Retina (tissue), 1 donor: ENCODE measurements at places on chromosomes 16 and 17.

DNA sequence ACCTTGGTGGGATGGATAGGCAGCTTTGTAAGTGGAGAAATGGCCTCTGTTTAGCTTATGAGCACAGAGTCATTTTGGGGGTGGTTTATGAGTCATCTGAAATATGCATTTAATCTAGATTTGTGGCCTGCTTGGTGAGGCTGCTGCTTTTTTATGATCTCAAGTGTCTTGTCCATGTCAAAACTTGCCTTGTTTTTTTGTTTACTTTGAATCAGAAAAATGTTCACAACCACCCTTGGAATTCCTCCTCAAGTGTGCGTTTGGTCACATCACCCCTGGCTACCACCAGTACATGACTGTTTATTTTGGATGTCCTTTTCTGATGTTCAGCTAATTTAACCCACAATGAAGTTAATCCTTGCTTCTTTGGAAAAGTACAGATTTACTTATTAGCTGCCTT lies 64.6 kb downstream of the FTO start:
- no peak for DNase-seq

- DNase-seq: no peak
Measured at GRCh38 chr17:76179496-76180467, 38.7 kb upstream of the FOXJ1 start.

DNA sequence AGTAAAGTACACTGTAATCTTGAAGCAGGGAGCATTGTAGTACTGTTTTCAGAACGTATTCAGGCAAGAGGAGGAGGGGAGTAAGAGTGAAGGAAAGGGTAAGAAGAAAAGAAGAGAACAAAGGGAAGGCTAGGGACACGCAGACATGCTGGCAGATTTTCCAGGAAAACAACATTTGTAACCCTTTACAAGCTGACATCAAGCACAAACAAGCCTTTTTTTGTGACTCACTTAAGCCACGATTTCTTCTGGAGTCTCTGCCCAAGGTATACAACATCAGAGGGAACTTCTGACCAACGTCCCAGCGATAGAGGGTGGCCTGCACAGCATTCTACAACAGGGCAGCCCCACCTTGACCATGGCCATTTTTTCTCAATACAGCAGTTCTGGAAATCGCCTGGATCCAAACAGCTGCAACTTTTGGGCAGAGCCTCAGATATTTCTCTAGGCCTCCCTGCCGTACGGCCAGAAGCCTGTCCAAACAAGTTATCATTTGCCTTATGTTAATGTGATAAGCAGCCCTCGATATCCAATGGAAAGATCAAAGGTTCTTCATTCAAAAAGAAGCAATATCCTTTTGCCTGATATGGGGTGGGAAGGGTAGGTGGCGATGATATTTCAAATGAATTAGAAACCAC lies 247.3 kb downstream of the ZFHX3 start:
- DNase-seq: no peak

- DNase-seq: peak; percentile 49
Measured at GRCh38 chr17:65455972-65456343, 105.5 kb downstream of the AXIN2 start.

DNA sequence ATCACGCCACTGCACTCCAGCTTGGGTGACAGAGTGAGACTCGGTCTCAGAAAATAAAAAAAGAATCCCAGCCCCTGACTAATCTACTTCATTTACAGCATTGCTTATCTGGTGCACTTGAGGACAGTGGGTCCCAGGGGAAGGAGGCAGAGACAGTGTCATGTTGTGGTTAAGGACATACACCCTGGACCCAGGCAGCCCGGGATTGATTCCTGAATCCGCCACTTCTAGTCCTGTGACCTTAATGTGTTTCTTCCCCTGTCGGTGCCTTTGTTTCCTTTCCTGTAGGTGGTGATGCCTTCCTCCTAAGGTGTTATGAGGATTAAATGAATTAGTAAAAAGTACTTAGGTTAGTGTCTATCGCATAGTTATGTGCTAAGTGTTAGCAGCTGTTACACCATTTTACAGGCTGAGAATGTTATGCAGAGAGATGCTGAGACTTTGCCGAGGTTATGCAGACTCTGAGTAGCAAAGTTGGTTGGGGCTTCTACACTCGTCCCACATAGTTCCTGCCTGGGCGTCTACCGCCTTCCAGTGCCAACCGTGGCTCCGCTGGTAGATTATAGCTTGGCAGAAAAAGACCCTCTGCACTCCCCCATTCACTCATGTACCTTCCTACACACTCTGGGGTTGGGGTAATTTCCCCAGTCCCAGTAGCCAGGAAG lies 74.8 kb downstream of the RAB11FIP4 start:
- DNase-seq: no peak

GRCh38 chr16:19860166-19861041 lies 24.2 kb downstream of the GPRC5B start:
- peak; percentile 36 for DNase-seq

- DNase-seq: no peak
Measured at GRCh38 chr17:1592751-1593629, 30.4 kb upstream of the PITPNA start.

DNA sequence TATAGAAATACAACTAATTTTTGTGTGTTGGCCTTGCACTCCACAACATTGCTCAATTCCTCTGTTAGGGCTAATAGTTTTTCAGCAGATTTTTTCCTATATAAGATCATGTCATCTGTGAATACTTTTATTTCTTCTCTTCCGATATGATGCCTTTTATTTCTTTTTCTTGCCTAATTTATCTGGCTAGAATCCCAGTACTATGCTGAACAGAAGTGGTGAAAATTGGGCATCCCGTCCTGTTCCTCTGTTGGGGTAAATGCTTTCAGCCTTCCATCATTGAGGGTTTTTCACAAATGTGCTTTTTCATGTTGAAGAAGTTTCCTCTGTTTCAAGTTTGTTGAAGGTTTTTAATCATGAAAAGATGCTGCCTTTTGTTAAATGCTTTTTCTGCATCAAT lies 22.7 kb upstream of the TNFRSF13B start:
- DNase-seq: no peak

DNA sequence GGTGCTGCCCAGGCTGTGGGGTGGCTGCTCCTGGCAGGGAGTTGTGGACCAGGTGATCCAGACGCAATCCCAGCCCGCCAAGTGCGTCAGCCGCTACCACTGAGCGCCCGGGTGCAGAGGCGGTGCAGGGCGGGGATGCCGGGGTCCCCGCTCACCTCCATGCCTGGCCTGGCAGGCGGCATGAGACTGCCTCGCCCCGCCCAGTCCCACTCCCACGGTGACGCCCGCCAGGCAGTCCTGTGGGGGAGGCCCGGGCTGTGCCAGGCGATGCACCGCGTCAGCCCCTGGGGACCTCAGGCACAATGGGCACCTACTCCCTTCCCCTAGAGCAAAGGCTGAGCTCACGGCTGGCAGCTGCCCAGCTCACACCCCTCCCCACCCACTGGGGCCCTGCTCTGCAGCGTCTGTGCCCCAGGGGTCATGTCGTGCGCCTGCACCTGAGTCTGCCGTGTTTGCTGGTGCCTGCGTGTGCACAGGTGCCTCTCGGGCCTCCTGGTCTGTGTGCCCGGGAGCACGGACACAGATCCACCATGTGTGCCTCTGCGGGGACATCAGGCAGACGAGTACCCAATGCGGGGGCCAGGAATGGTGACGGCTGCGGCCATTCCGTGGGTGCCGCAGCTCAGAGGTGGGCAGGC lies 5.3 kb downstream of the RPUSD1 start:
- DNase-seq: no peak

DNA sequence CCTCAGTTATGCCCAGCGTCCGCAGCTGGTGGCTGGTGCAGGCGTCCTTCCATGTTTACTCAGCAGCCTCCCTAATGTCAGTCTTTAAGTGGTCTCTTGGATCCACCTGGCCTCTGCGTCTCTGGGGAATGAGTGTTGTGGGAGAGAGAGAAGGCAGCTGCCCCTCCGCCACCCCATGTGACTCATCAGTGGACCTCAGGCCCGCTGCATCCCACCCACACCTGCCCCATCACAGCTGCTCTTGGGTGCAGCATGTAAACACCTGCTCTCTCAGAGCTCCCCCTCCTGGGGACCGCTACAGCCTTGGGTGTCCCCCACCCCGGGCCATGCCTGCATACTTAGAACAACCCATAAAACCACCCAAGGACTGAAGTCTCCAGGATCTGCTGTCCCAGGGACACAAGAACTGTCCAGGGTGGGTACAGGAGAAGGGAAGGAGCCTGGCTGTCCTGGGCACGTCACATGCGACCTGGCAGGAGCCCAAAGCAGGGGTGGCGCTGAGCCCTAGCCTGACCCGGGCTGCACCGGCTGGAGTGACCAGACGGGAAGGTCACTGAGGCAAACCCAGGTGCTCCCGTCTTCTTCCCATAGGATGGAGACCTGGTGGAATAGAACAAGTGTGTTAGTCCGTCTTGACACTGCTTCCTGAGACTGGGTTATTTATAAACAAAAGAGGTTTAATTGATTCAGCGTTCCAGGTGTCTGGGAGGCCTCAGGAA lies 4.2 kb downstream of the C16orf90 start:
- no peak for DNase-seq

- no peak for DNase-seq
Measured at GRCh38 chr17:34203018-34203638, 52.0 kb upstream of the CCL2 start.

DNA sequence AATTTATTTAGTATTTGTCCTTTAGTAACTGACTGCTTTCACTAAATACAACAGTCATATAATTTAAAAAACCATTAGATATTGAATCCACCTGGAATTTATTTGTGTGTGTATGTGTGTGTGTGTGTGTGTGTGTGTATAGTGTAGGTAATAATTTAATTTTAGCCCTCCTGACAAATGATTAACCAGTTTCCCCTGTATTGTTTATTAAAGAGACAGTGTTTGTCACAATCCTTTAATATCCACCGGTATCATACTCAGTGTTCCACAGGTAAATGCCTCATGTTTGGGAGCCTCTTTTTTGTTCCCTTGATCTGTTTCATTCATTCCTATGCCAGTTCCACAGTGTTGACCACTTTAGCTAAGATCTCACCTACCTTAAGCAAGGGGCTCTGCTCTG lies 134.6 kb upstream of the IRX3 start:
- no peak for DNase-seq

GRCh38 chr16:54806378-54806777 lies 124.3 kb upstream of the IRX5 start:
- no peak for DNase-seq

- DNase-seq: no peak
Measured at GRCh38 chr16:85435286-85435685, 177.8 kb upstream of the GSE1 start.

DNA sequence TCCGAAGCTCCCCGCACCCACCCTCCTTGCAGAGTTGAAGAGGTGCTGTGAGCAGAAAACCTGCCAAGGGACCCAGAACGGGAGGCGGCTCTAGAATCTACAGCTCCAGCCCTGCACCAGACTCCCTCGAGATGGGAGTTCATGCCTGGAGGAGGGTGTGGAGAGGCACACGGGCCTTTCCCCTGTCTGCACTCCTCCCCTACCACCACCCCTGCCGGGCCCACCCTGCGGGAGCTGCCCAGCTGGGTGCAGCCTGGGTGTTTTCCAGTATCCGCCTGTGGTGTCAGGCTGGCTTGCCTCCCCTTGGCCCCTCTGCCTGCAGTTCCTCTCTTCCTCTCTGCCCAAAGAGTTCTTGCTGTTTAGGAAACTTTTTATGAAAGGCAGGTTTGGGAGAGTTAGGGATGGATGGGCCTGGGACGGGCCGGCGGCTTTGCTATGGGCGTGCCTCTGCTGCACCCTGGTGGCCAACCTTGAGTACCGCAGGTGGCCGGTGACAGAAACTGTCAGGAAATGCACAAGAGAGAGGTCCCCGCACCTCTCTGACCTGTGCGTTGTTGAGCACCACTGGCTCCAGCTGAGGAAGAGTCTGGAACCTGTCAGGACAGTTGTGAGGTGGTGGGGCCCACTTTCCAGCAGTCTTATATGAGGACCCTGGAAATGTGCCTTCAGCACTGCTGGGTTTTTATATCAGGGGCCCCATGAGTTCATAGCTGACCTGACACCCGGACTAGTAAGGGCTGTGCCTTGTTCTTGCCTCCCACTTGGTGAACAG lies 354.1 kb downstream of the SEC14L1 start:
- peak; percentile 87 for DNase-seq

DNA sequence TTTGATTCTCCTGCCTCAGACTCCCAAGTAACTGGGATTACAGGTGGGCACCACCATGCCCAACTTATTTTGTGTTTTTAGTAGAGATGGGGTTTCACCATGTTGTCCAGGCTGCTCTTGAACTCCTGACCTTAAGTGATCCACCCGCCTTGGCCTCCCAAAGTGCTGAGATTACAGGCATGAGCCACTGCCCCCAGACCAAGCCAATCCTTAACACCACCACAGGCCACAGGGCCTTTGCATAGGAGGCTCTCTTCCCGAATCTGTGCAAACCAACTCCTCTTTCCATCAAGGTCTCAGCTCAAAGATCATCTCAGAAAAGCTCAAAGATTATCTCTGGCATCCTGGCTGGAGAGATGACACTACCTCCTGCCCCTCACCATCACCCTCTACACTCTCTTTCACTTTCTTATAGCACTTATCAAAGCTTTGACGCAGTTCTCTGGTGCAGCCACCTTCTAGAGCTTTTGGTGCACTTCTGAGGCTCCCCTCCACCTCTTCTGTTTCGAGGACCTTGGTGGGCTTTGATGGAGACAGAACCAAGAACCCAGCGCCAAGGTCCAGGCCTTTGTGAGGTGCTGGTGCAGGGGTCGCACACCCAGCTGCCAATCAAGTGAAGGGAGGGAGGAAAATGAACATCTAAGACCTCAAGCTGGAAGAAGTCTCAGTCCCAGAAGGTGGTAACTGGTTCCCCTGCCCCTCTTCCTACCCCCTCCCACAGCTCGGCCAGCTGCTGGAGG lies 23.2 kb upstream of the PHB1 start:
- no peak for DNase-seq
